ENCODE measurements at places on chromosomes 7 and 10.

- DNase-seq: no peak
Measured at GRCh38 chr10:72037811-72038210, 50.5 kb downstream of the SPOCK2 start.

DNA sequence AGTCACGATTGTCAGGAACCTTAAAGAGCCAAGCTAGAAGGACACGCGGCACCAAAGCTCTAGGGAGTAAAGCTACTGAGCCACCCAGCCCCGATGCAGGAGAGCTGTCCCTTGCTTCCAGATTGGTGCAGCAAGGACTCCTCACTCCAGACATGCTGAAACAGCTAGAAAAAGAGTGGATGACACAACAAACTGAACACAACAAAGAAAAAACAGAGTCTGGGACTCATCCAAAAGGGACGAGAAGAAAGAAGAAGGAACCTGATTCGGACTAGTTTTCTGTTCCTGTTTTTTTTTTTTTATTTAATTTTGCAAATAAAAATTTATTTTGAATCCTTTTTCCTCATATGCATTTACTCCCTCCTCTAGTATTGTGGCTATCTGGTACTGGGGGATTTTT, 11.4 kb upstream of the HKDC1 start:
- DNase-seq: no peak

DNA sequence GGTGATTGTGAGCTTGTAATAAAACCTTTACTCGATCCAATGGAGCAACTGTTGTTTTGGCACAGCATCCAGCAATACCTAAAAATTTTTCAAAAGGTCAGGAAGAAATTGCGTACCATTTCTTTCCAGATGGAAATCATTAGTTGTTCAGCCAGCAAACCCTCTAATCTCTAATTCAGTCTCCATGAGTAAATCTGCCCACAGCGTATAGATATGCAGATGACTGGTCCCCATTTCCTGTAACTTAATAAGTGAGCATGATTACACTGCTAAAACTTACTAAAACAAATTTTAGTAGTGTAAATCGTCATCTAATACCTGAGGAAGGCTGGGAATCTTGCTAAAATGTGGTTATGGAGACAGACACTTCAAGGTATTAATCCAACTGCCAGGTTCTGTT, 10.6 kb downstream of the SLC25A16 start:
- DNase-seq: peak; percentile 75

GRCh38 chr7:3399858-3400257, 98.8 kb downstream of the SDK1 start:
- DNase-seq: no peak

- DNase-seq: no peak
Measured at GRCh38 chr7:27116031-27116961, 13.8 kb upstream of the HOXA2 start.

GRCh38 chr10:116452338-116452720, 24.7 kb downstream of the PNLIPRP3 start:
- DNase-seq: no peak

- no peak for DNase-seq
Measured at GRCh38 chr10:51227897-51228713, 153.8 kb downstream of the PRKG1 start.

DNA sequence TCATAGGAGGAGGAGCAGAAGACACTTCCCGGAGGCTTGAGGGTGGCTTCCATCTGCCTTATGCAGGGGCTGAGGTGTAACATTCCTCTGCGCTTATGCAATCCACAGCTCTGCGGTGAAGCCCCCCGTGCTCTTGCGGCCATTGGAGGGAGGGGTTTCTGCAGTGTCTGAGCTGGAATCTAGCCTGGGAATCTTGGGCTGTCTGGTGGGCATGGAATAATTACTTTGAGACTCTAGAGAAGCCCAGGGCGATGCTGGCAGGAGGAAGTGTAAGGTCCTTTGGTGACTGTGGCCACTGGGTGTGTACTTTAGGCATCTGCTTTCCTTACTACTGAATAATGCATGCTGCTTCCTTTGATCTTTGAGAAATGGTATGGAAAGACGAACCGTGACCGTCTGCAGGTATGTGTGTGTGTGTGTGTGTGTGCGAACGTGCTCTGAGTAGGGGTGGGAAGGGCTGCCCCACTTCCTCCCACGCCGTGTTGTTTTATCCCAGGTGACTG, 181.0 kb downstream of the PRPF18 start:
- DNase-seq: no peak

- no peak for DNase-seq
Measured at GRCh38 chr10:8817299-8817698, 762.8 kb downstream of the GATA3 start.

DNA sequence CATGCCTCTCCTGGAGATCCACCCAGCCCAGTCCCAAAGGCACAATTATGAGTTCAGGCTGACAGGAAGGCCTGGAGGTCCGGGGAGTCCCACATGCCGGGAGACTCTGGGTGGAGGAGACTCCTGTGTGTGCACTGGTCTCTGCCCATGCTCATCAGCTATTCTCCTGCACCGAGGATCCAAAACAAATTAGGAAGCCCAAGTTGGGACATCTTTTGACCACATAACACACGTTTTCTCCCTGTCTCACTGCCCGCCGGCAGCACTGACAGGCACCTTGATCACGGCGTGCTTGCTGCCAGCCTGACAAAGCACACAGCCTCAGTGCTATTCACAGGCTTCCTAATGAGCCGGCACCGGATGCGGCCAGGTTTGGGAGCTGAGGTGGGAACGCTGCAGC, 412.7 kb downstream of the PTPRN2 start:
- no peak for DNase-seq

- DNase-seq: no peak
Measured at GRCh38 chr10:86963341-86963919, 4.9 kb upstream of the ADIRF start.

DNA sequence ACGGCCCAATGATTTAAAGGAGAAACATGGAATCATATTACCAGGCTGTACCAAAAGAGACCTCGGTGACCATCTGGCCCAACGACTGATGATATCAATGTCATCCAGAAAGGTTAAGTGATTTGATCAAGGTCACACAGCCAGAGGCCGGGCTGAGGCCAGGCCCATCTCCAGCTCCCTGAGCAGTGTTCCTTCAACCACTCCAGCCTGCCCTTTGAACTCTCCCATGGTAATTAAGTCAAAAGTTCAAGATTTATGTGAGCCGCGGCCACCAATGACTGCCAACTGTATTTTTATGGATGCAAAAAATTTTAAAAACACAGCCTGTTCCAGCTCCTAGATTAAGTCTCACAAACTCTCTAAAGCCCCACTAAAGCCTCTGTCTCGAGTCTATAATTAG, 41.8 kb downstream of the FGFR2 start:
- no peak for DNase-seq

DNA sequence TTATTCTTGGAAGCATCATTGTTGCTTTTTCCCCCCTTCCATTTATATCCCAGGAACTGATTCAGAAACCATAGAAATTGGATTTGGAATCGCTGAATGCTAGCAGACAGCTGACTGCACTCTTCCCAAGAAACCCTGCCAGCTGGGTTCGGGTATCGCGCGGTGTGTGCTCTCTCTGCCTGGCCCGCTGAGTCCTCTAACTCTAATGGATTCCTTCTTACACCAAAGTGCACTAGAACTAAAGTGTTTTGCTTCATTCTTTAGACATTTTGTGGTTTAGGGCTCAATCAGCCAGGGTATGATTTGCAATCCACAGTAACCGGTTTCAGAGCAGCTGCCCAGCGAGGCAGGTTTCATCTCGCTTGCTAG, 92.2 kb downstream of the EGFR start:
- DNase-seq: peak; percentile 84

GRCh38 chr10:52318136-52318701, 4.1 kb downstream of the DKK1 start:
- DNase-seq: peak; percentile 84

GRCh38 chr7:128831178-128831993, 1.2 kb downstream of the FLNC start:
- peak; percentile 82 for DNase-seq

DNA sequence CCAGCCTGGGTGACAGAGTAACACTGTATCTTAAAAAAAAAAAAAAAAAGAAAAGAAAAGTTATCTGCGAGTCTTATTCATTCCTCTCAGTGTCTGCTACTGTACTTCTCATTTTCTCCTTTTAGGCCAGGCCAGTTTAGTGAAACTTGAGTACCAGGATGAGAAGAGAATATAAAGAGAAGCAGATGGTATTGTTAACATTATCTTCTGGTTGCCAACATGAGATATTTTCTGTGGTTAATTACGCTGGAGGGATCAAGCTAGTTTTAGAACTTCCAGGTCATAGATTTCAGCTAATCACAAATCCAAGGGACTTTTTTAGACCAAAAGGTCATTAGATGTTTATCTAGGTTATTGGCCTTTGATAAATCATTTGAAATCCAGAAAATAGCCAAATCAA, 252.6 kb upstream of the SMIM30 start:
- DNase-seq: peak; percentile 1

- no peak for DNase-seq
Measured at GRCh38 chr7:99199226-99199625, 8.7 kb downstream of the KPNA7 start.

- DNase-seq: no peak
Measured at GRCh38 chr10:61682323-61682722, 19.6 kb downstream of the CABCOCO1 start.

- no peak for DNase-seq
Measured at GRCh38 chr7:127910670-127911069, 120.6 kb downstream of the LRRC4 start.

- DNase-seq: no peak
Measured at GRCh38 chr7:1623810-1624209, 46.3 kb upstream of the ELFN1 start.

GRCh38 chr7:55501611-55502010, 70.7 kb downstream of the VOPP1 start:
- no peak for DNase-seq

GRCh38 chr10:84076540-84077195, 62.6 kb upstream of the GHITM start:
- peak; percentile 38 for DNase-seq

- peak; percentile 86 for DNase-seq
Measured at GRCh38 chr10:61271127-61271780, 181.9 kb downstream of the TMEM26 start.

DNA sequence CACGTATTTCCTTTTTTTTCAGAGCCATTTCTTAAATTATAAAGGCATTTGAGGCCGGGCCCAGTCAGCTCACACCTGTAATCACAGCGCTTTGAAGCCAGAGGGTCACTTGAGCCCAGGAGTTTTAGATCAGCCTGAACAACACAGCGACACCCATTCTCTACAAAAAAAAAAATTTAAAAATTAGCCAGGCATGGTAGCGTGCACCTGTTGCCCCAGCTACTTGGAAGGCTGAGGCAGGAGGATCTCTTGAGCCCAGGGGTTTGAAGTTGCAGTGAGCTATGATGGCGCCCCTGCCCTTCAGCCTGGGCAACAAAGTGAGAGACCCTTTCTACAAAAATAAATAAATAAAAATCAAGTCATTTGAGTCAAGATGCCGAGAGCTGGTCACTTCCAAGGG, 3.0 kb downstream of the TMEM130 start:
- no peak for DNase-seq

DNA sequence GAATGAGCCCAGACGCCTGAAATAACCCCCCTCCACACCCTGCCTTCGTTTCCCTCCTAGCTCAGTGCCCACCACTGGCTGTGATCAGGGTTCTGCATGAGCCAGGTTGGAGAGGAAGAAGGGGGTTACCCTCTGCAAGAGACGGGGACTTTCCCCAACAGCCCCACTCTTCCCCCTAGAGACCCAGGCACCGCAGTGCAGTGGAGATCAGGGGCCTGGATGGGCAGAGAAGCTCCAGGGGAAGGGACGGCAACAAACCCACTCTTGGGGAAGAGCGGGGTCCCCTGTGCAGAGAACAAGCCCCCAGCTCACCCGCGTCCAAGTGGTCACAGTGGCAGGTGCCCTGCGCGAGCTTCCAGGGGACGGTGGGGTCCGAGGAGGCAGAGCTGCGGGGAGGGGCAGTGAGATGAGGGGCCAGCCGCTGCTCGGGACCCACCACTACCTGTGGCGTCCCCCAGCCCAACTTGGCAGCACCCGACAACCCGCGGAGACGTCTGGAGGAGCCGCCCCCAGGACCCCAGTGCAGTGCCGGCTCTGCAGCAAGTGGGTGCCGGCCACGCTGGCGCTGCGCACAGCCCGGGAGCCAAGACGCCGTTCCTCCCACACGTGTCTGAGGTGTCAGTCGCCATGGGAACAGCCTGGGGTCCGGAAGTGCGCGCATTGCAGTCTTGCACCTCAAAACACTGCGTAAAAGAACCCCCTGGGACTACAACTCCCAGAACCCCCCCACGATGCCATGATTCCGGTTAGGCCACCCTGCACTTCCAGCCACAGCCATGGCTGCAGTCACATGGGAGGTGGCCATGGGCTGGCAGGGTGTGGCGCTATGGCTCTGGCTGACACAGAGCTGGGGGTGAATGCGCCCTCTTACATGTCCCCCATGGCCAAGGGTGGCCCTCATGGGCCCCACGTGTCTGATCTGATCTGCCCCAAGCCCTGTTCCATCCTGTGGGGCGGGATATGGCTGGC, 45.8 kb upstream of the WIPI2 start:
- no peak for DNase-seq

- DNase-seq: peak; percentile 35
Measured at GRCh38 chr10:14684354-14684753, 90.3 kb downstream of the FAM107B start.

DNA sequence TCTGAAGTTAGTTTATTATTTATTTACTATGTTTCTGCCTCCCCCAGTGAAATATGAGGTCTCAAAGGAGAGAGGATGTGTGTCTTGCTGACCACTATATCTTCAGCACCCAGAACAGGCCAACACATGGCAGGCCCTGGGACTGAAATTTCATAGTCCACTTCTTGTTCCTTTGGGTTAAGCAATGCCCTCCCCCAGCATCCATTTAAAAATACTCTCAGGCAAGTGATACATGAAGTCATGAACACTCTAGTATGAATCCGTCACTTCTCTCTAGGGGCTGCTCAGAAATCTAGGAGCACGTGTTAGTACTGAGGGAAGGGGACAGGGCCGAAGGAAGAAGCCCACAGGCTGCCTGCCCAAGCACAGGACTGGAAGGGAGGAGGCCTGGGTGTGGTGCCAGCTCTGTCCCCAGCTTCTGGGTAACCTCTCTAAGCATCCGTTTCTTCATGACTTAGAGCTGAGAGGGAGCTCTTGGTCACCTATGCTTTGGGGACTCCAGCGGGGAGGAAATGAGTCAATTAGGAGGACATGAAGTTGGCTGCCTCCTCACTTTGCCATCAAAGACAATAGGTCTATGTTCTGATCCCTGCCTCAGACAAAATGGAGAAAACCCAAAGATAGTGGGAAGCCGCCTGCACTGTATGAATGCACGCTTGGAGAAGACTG, 119.2 kb downstream of the KCNMA1 start:
- no peak for DNase-seq

DNA sequence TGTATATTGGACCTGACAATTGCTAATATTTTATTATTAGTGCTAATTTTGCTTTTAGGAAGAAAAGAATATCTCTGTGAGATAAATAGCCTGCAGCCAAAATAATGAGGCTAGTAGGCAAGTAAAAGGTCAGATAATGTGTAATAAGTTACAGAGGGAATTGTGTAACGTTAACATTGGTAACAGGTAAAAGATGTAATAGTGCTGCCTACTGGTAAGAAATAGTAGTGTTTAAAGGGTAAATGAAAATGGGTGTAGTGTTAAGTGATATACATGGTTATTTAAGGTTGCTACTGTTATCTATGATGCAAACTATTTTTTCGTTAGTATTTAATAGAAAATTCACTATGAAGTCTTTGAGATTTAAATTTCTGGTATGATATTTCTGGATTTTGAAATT, 9.2 kb upstream of the FOXP2 start:
- no peak for DNase-seq

- no peak for DNase-seq
Measured at GRCh38 chr7:4054158-4054557, 627.9 kb upstream of the FOXK1 start.
